ENCODE measurements at places on chromosomes 6 and 20. TPM values are rescaled to one million over a fixed set of nuclear protein-coding genes. Genes with fewer than 3 reads are reported as not detected.

Gene XRN2
- 33.7 TPM for total RNA-seq

- DNase-seq: no peak
Observed at GRCh38 chr6:63272397-63272796, 47.4 kb downstream of the LGSN start.

Gene ZNF311
- total RNA-seq: 0.36 TPM

- DNase-seq: no peak
Observed at GRCh38 chr6:18893540-18894269, 506.6 kb downstream of the RNF144B start.

DNA sequence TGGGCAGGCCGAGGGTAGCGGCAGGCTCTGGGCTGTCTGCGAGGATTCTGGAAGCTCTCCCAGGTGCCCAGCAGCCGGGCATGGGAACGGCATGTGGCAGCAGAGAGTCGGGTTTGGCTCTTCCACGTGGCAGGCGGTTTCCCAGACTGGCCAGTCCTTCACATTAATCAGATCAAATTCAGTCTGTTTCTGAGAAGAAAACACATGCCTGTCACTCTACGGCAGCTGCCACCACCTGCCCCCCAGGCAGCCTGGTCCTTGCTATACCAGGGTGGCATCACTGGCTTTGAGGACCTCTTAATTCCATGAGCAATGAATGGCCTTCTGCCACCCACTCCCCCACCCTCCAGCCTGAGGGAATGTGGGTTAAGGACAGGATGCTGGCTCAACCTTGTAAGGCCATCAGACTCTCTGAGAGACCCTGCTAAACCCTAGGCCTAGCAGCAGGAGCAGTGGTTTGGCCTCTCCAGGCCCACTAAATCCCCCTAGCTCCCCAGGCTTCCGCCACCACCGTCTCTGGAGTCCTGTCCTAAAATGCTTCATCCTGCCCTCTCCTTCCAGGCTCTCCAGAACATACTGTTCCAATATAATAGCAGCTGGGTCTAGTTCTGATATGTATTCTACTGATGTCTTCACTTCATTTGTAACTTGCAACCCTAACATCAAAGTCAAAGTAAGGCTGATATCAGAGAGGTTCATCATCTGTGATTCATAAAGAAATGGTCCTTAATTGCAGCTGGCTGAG lies 47.8 kb downstream of the PLCG1 start:
- no peak for DNase-seq

DNA sequence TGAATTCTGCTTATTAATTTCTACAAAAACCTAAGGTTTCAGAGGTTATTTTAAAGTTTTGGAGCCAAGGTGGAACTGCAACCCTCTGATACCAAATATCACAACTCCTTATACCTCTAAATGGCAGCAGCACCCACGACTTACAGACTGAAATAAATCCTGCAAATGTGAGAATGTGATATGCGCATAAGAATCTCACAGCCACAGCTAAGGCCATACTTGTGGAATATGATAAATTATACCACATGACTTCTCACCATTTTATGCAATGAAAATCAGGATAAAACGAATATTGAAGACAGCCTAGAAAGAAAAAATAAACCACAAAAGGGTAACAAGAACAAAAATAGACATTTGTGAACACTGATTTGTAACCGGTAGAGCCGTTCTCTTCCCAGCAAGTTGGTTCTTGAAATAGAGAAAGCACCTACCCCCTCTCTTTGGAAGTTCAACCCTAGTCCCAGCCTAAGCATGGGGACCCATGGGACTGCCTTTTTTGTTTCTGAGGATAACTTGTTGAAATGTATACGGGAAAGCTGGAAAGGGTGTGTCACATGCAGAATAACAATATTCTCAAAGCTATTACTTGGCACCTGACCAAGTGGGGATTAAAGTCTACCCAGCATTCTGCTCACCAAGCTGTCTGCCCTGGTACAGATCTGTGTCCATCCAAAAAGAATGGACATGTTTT lies 47.1 kb upstream of the MCM9 start:
- DNase-seq: no peak

- DNase-seq: no peak
Observed at GRCh38 chr20:21874127-21874526, 168.7 kb downstream of the PAX1 start.

DNA sequence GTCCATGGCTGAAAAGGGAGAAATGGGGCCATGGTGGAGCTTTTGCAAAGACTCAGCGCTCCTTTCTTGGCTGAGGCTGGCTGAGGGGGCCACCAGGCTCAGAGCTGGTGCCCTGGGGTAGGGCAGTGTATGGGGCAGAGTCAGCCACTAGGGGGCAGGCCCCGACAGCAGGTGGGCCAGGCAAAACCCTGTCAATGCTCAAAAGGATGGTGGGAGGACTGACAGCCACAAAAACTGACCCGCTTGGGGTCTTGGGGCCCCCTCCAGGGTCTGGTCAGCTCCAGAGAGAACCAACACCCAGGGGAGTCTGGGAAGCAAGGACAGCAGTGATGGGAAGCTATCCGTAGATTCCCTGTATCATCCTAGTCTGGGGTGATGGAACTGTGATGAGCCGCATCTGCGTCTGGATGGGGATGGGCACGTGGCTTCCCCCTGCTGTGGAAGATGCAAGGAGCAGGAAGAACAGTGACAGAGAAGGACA lies 306.9 kb downstream of the DHX35 start:
- DNase-seq: peak; percentile 51

Gene GRM1
- total RNA-seq: 6.7 TPM

- DNase-seq: no peak
Observed at GRCh38 chr6:28567506-28567905, 41.8 kb downstream of the GPX5 start.

GRCh38 chr20:12748359-12748994 lies 260.3 kb upstream of the SPTLC3 start:
- no peak for DNase-seq

- DNase-seq: no peak
Observed at GRCh38 chr6:45607798-45608197, 230.1 kb upstream of the SUPT3H start.

GRCh38 chr20:5000263-5001173 lies 792 bp downstream of the SLC23A2 start:
- DNase-seq: peak; percentile 43

Gene IMPG1
- not detected for total RNA-seq

GRCh38 chr6:98627129-98627775 lies 207.1 kb upstream of the POU3F2 start:
- DNase-seq: no peak

GRCh38 chr6:165663736-165664558 lies 906 bp upstream of the PDE10A start:
- peak; percentile 52 for DNase-seq

Gene NHSL1
- 44.7 TPM for total RNA-seq

- no peak for DNase-seq
Observed at GRCh38 chr6:154399097-154399496, 42.5 kb upstream of the IPCEF1 start.

Gene CDH26
- 1.3 TPM for total RNA-seq

DNA sequence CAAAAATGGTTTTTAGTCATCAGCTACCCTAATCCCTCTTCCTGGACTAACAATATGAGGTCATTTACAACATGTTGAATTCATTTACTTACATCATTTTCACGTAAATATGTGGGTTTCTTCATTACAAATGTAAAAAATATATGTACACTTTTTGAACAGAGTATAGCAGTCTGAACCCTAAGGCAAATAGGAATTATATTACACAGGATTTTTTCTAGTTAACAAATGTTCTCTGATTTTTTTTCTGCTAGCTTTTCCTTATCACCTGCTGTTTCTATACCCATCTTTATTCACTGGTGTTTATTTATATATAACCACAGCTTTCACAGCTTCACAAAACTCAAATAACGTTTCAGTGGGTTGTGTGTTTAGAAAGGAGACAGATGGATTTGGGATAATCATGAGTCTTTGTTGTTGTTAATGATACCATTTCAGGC lies 21.0 kb upstream of the CD2AP start:
- DNase-seq: no peak

Gene SDCBP2
- total RNA-seq: 2.2 TPM

GRCh38 chr20:33669873-33670640 lies 3.3 kb downstream of the ACTL10 start:
- no peak for DNase-seq

DNA sequence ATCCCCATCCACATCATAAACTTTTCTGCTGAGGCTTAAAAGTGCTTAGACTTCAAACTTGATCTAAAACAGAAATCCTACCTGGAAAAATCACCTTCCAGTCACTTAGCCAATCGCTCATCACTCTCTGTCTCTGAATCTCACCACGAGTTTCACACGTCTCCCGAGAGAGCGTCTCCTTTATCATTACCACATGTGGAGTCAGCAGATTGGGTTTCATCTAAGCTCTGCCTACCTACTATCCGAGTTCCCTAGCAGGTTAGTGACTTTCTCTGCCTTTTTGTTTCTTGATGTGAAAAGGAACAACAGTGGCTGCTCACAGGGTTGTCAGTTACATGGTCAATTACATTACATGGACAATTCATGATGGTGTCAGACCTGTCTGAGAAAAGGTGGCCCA lies 286.2 kb downstream of the ESR1 start:
- no peak for DNase-seq

GRCh38 chr6:193773-194310 lies 98.4 kb upstream of the DUSP22 start:
- DNase-seq: no peak

Gene METTL24
- 1.2 TPM for total RNA-seq

GRCh38 chr20:23311947-23312506 lies 38.6 kb upstream of the NXT1 start:
- DNase-seq: no peak

DNA sequence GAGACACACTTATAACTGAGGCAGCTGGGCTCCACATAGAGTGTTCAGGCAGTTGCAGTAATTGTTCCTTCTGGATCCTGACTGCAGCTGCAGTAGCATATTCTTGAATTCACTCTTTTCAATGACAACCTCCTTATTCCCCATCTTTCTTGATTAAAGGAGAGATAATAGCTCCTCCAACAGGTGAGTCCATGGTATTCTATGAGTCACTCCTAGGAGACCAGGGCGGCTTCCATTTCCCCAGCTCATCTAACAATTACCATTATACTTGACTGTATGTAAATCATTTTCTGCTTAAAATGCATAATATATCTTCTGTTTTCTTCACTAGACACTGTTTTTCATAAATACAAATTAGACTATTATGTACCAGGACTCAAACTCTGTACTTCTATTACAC lies 62.4 kb downstream of the TENT5A start:
- DNase-seq: no peak

DNA sequence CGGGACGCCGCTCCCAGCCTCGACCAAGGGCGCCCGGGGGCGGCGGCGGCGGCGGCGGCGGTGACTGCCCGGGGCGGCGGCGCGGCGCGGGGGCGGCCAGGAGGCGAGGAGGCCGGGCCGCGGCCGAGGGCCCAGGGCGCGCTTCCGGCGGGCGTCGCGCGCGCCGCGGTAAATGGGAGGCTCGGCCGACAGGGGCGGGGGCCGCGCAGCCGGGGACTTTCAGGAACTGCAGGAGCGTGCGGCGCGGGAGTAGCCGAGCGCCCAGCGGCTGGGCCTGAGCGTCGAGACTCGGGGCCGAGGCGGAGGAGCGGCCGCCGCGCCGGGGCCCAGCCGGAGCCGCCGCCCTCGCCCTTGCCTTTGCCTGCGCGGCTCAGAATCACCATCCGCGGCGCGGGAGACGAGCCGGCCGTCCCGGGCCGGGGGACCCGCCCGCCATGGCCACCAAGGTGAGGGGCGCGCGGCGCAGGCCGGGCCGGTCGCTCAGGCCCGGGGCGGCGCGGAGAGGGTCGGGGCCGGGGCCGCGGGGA lies at the start of gene SNX9:
Gene SNX9 (plus strand): TSS at position 246 of the 527 bp plus-strand sequence. CDS start 189 bp downstream, at position 435.
- DNase-seq: peak; percentile 84

DNA sequence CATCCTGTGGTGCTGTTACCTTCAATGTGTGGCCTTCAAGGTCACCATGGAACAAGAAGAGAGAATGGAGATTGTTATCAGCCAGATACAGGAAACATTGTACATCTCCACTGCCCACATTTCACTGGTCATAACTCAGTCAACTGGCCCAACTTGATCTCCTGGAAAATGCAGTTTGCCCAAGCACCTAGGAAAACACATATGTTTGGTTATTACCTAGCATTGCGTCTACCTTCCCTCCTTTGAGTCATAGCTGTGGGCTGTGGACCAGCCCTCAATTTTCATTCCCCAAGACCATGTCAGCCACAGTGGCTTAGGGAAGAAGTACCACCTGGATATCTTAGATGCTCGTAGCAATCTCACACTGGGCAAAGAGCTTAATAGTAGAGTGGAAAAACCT lies 513.4 kb downstream of the KIF16B start:
- DNase-seq: no peak

- no peak for DNase-seq
Observed at GRCh38 chr20:32429745-32430360, 71.7 kb downstream of the ASXL1 start.

DNA sequence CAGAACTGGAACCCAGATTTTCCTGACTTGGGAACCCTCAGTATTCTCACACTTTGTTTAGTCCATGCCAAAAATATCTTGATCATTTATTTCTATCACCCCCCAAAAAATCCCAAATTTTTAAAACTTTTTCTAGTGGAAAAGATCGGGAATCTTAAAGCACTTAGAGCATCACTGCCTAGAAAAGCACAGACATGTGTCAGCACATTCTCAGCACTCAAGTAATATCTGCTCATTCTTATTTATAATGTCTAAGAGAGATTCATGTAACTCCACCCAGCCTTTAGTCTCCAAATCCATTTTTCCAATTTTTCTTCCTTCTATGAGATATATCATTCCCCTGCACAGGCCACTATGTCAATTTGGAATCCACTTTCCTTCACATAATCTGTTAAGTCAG lies 29.9 kb upstream of the HSF2 start:
- no peak for DNase-seq

DNA sequence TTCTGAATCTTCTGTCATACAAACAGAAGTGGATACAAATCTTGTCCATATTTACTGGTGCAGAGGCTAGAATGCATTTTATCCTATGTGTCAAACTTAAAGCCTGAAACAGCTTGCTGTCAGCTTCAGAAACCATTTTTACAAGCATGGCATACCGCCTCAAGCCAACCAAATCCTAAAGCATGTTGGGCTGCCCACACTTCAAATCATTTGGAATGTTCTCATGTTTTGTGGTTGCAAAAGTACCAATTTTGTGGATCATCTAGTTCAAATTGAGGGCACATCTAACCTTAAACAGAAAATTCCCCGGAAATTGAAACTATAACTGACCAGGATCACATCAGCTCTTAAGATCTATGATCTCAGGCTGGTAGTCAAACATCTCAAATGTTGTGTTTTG lies 3.2 kb downstream of the GPR63 start:
- no peak for DNase-seq

GRCh38 chr20:18254615-18255014 lies 33.7 kb upstream of the ZNF133 start:
- DNase-seq: no peak

- no peak for DNase-seq
Observed at GRCh38 chr6:108123946-108124345, 41.9 kb upstream of the NR2E1 start.

DNA sequence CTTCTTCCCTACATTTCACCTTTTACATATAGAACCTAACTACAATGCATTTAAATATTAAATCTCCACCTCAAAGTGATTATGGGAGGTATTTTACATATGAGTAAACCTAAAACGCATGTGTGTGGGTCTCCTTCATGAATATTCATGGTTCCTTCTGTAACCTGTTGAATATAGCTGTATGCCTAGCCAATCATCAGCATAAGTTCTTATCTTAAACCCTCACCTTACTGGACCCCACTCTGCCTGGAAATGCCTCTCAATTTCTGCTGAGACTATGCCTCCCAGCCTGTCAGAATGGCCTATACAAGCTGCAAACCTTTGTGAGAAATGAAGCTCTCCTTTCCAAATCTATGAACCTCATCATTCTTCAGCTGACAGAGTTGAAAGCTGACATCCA lies 21.3 kb downstream of the CEP85L start:
- DNase-seq: no peak

All from left ventricle myocardium inferior (tissue), 1 donor.